ENCODE measurements at places on chromosomes 5 and 9.

- DNase-seq = no peak
Measured at GRCh38 chr9:120066315-120066714, 513.7 kb downstream of the CDK5RAP2 start.

GRCh38 chr5:116035123-116035522 lies 2.9 kb downstream of the ARL14EPL start:
- no peak for DNase-seq

DNA sequence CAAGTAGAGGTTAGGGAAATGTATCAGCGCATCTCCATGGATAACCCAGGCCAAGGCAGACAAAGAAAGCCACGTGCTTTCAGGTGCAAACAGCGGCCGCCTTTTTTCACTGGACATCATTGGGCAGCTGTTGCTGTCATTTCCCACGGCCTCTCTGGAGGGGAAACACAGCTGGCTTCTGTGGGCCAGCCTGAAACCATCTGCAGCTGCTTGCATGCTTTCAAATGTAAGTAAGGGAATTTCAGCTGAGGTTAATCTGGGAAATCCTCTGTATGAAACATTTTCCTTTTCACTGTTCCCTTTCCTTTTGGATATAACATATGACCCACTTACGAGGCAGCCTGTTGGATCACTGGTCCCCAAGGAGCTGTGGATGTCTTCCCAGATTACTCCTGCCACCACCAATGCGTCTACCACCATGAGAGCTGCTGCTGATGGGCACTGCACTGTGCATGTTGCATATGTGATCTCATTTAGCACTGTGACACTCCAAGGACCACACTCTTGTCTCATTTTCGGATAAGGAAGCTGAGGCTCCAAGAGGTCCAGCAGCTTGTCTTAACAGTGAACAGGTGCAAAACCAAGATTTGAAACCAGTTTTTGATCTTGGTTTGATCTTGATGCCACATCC lies 106.3 kb downstream of the C9orf152 start:
- peak; percentile 27 for DNase-seq

GRCh38 chr5:110458313-110458712 lies 268.2 kb downstream of the TMEM232 start:
- DNase-seq = peak; percentile 58

DNA sequence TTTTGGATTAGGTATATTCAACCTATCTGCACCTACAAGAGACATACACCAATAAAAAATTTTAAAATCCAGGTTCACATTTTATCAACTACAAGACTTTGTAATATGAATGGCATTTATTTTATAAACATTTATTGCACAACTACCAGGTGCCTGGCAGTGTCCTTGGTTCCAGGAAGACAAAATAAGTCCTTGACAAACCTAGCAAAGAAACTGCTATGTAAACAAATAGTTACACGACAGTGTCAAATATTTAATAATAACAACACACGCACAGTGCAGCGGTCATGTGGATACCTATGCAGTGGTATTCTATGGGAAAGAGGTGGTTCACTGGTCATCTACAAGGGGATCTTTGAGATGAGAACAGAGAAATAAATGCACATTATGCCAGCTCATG lies 120.7 kb downstream of the MYO10 start:
- DNase-seq = no peak

DNA sequence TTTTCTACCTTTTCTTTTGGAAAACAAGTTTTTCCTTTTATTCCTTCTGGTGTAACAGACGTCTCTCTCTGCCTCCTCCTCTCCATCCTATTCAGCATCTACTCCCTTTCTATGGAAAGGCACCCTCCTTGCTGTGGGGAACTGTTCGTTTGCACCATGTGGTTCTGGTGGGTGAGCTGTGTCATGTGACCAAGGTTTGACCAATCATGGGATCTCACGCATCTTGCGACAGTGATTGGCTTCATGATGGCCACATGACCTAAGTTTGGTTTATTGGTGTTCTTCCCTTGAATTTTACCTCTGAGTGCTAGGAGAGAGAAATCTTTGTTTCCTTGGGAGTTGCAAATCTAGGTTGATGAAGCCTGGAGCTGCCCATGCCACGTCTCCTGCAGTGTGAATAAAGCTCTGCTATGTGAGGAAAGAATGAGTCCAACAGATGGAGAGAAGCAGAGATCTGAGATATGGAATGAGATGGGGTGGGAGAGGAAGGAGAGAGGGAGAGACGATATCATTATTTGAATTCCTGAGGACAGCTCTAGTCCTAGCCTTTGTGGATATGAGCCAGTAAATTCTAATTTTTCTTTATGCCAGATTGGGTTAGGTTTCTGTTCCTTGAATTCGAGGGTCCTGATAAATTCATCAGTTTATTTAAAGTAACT lies 178.8 kb upstream of the IL12B start:
- DNase-seq = no peak

DNA sequence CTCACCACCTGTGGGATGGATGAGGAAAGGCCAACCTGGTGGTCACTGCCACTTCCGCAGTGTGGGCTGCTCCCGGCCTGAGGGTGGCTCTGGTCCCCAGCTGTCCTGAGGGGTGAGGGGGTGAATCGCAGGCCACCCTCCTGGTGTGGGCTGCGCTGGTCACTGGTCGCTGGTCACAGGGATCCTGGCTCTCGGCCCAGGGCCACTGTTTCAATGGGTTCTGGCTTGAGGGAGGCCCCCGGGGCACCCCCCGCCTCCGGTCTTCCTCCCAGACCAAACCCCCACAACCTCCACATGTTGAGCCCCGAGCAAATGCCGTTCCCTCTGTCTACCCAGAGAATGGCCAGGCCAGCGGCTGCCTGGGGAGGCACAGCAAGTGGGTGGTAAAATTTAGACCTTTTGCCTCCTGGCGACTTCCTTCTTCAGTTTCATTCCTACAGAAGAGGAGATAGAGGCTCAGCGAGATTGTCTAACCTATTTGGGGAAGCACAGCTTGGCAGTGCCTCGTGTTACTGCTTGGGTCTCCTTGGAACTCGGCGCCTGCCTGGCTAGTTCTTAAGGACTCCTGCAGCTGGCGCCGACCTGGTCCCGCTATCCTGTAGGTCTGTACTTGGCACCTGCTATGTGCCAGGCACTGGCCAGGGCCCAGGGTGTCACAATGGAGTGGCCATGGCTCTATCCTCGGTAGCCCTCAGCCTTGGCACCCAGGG lies 48.2 kb downstream of the RXRA start:
- no peak for DNase-seq

DNA sequence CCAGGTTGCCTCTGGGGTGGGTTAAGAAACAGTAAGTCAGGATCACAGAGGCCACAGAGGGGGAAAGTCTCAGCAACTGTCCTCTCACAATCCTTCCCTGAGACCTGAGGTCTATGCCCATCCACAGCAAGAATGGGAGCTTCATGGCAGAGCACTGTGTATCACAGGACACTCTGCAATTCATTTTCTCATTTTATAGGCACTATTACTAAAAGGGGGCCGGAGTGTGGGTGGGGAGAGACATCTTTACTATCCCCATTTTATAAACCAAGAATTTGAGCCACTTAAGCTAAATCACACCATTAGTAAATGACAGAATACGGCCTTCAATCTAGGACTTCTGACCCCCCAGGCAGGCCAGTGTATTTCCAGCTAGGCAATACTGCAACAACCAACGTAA lies 79.9 kb downstream of the LHFPL2 start:
- no peak for DNase-seq

DNA sequence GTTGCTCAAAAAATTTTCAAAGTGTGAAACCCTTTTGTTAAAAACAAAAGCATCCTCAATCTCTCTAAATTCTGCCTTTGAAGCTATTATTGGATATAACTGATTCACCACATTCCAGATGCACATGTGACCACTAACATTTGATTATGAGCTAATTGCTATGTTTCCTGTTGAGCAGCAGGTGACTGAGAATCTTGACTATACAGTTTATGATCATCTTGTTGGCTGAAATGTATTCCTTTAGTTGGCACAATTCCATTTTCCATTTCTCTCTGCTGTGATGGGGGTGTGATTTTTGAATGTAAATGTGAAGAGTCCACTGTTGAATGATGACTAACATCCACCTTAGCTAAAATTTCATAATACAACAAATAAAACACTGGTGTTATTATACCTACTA lies 10.7 kb downstream of the LYSMD3 start:
- DNase-seq = no peak

DNA sequence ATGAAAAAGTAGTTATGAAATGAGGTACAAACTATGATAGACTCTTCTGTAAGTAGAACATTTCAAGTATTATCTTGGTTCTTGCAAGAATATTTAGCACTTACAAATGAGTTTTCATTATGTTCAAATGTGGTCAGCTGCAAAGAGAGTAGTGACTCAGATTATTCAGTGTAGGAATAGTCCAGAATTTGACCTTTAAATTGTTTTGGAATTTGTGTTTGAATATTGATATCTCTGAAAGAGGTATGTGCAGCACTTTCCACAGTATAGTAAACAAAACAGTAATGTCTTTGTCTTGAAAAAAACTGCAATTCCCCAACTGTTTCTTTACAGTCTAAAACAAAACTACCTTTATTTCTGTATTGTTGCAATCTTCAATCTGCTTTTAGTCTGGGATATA lies 56.1 kb downstream of the WDR70 start:
- DNase-seq = no peak

- no peak for DNase-seq
Measured at GRCh38 chr9:93819905-93820304, 135.2 kb downstream of the BARX1 start.

DNA sequence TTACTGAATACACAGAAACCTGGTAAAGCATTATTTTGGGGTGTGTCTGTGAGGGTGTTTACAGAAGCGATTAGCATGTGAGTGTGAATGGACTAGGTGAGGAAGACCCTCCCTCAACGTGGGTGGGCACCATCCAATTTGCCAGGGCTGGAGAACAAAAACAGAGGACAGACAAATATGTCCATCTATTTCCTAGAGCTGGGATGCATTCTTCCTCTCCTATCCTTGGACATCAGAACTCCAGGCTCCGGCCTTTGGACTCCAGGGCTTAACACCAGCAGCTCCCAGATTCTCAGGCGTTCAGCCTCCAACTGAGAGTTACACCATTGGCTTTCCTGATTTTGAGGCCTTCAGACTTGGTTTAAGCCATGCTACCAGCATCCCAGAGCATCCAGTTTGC lies 65.8 kb upstream of the CHD1 start:
- no peak for DNase-seq

GRCh38 chr9:93159601-93160471 lies 24.1 kb upstream of the WNK2 start:
- peak; percentile 47 for DNase-seq

- DNase-seq = peak; percentile 81
Measured at GRCh38 chr9:112115970-112116753, 58.9 kb downstream of the SUSD1 start.

DNA sequence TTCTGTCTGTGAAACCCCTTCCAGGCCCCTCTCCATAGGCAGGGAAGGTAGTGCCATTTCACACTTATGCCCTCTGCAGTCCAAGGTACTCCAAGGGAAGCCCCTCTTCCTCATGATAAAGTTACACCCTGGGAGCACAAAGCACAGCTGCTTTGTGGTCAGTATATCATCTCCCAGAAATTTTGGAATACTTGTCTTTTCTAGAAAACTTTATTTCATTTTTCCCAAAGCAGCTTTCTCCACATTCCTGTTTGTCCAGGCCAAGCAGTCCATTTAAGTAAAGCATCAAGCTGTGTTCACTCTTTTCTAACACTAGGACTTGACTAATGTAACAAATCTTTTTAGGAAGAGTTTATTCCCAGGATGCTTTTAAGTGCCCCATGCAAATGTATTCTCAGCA lies 371.8 kb upstream of the RGMB start:
- no peak for DNase-seq

DNA sequence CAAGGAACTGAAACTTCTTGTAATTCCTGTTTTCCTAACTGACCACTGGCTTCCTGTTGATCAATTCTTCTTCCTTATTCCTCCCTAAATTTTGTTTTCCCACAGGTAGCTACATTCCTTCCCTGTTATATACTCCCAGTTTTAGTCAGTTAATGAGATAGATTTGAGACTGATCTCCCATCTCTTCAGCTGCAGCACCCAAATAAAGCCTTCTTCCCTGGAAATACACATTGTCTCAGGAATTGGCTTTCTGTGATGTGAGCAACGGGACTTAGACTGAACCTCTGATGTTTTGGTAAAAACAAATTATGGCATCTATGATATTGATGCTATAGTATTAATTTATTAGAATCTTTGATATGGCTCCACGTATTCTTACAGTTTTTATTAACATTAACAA lies 617.3 kb upstream of the ST8SIA4 start:
- no peak for DNase-seq

DNA sequence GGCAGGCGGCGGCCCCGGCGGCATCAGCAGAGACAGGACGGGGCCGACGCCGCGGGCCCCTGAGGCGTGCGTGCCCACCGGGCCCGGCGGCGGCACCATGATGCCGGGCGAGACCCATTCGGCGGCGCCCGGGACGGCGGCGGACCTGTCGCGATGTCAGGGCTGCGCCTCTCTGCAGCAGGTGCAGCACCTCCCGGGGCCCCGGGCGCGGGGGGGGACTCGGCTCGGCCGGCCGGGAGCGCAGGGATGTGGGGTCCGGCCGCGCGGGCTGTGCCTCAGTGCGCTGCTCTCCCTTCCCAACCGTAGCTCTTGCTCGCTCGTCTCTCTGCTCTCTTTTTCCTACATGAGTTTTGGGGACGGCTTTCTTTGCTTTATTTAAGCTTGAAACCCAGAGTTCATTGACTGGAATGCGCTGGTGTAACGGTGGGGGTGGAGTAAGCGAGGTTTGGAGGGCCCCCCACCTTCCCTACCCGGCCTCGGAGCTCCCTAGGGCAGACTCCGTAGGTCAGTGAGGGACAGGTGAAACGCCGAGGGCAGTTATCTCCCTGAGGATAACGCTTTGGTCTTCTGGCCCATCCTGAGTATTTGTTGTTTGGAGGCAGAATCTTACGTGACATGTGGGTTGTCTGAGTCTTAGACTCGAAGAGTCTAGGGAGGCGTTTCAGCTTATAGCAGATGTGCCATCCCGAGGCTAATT lies 490 bp downstream of the ICE1 start:
- DNase-seq = no peak

- no peak for DNase-seq
Measured at GRCh38 chr5:54552446-54552845, 34.9 kb downstream of the SNX18 start.

DNA sequence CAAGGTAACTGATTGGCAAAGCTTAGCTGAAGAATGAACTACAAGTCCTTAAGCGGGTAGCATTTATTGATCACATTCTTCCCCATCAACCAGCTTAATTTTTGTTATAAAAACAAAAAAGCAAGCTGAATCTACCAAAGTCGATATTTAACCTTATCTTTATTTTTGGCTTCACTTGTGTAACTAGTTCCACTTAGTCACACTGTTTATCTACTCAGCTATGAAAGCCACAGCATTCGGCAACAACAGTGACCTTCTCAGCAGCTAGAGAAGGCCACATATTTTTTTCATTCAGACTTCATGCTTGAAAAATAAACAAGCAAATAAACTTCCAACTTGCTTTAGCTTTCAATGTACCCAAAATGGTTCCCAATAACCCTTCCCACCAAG lies 69.4 kb downstream of the KLHL3 start:
- DNase-seq = no peak

Data from NCI-H524 (cell line).